ENCODE measurements at places on chromosomes 1 and 21. TPM values are rescaled to one million over a fixed set of nuclear protein-coding genes. Genes with fewer than 3 reads are reported as not detected.

GRCh38 chr1:31755197-31755611 is 8.9 kb downstream of the ADGRB2 start:
- DNase-seq = no peak

DNA sequence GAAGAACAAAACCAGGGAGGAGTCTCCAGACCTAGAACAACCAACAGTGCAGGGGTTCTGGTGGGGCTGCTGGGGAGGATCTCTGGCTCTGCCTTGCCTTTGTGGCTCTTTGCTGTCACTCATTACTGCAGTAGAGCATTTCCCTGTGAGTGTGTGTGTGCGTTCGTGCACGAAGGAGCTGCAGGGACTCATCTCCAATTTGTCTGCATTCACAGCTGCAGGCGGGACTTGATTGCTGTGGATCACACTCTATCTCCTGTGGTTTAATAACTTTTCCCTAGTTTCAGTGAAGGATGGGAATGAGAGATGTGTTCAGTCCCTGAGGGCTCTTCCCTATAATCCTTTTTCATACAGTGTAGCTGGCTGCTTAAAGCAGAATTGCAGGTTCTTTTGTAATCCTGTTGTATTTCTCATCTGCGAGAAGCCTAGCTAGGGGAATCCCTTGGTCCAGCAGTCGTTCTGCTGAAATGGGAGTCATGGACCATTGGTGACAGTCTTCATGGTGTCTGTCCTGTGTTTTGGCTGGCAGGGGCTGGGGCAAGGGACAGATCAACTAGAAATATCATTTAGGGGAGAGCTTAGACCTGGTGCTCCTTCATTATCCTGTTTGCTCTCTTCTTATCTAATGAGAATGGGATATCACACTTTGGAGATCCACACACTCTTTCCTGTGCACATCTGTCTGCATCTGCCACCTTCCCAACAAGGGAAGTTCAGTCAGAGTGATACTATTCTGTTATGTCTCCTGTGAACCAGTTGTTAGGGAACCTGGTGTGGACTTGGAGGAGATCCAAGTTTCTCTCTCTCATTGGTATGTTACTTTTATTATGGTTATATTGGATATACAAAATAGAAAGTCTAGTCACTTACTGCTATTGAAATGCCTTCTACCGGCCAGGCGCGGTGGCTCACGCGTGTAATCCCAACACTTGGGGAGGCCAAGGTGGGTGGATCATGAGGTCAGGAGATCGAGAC is 3.0 kb downstream of the PCP4L1 start:
- no peak for DNase-seq

DNA sequence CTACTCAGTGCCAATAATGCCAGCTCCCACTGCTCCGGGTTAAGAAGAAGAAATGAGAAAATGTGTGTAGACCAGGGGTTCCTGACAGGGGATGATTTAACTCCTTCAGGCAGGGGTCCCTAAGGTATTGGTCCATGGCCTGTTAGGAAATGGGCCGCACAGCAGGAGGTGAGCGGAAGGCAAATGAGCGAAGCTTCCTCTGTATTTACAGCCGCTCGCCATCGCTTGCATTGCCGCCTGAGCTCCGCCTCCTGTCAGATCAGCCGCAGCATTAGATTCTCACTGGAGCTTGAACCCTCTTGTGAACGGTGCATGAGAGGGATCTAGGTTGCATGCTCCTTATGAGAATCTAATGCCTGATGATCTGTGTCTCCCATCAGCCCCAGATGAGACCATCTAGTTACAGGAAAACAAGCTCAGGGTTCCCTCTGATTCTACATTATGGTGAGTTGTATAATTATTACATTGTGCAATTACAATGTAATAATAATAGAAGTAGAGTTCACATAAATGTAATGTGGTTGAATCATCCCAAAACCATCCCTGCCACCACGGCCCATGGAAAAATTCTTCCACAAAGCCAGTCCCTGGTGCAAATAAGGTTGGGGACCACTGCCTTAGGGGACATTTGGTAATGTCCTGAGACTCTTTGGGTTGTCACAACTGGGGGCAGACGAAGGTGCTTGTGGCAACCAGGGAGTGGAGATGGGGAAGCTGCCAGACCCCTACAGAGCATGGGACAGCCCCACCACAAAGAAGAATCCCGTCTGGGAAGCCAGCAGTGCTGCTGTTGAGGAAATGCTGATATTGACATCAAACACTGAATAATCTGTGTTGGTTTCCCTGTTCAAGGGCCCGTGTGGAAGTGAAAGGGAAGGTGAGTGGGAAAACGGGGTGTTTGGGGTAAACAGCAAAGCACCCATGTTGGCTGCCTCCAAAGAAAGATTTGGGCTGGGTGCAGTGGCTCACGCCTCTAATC is 60.8 kb downstream of the DHRS3 start:
- no peak for DNase-seq

DNA sequence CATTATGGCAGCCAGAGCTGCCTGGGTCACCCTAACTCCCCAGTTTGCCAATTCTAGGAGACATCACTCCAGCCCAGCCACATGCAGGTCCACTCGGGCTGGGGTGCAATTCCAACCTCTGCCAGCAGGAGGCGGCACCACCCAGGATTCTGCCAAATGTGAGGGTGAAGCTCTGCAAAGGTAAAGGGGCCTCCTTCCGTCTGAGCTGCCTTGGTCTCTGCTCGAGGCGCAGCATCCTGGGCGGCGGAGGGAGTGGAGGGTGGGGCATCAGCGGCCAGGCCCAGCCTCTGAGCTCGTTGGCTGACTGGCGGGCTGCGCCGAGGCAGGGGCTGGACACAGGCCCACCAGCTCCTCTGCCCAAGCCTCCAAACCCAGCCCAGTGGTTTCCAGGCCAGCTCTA is 63.8 kb downstream of the ARHGEF16 start:
- no peak for DNase-seq

DNA sequence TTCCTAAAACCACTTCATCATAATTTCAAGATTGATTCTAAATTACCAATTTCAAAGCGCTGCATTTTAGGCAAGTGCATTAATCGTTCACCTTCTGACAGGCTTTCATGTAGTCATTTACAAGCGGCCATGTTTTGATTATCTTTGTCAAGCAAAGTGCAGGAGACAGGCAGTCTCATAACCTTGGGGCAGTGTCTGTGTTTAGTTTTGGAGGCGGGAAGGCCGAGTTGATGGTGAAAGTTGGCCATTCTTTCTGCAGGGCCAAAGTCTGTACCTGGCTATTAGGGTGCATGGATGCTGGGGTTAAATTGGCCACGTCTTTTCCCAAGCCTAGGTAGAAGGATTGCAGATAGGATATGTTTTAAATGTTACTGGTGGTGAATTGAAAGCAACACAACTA is 2.9 kb downstream of the AGPAT3 start:
- no peak for DNase-seq

DNA sequence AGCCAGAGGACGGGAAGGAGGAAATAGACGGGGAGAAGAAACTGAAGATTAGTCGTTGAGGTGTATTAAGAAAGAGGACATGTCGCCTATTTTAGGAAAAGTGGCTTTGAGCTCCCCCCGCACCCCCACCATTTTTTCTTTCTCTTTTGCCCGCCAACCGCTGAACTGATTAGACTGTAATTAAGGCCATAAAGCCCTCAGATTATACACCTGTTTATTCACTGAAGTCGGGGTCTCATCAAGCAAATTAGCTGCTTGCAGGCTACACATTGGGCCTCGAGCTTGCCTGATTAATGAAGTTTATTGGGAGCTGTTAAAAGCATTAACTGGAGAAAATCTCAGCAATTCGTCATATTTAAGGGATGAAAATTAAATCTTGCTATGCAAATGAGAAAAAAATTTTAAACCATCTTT is 119.4 kb upstream of the RRP15 start:
- DNase-seq = no peak

DNA sequence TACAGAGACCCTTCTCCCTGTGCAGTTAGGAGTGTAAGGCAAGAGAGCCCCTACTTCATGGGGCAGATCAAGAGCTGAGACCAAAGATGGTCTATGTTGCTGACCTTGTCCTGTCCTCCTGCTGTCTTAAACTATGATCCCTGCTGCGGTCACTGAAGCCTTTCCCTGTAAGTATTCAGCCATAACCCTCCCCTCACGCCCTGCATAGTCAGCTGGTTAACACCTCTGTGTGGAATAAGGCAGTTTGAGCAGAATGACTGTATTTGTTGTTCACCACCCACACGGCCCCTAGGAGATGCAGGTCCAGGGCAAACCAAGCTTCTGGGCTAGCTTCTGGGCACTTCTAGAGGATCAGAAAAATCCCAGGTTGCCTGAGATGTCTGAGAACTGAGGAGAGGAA is 356 bp downstream of the TSPAN1 start:
- no peak for DNase-seq

- no peak for DNase-seq
These were observed 332.7 kb upstream of the SNX7 start for GRCh38 chr1:98328855-98329254.

- DNase-seq = no peak
These were observed 111.6 kb downstream of the PLD5 start for GRCh38 chr1:242412921-242413320.

DNA sequence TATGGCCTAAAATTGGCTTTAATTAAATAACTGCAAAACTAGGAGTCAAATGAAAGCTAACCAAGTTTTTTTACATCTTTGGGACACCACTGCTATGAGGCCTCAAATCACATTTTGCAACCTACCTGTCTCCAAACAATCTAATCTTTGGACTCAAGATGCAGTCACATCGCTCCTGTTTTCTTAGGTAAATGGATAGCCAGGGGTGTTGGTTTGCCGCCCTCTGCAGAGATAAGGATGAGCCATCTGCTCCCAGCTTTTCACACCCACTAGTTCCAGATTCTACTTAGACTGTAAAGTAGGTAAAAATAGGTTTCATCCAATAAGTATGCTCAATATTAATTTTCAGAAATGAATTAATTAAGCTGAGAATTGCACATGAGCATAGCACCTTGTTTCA is 456.5 kb downstream of the KIF26B start:
- no peak for DNase-seq

SPRR2F gene
- not detected for total RNA-seq

TSSK3 gene
- total RNA-seq = not detected

TMEM82 gene
- total RNA-seq = 30.3 TPM

SLC25A44 gene
- total RNA-seq = 9.6 TPM

IVL gene
- total RNA-seq = not detected

USP21 gene
- 46.0 TPM for total RNA-seq

KIF26B gene
- 0.41 TPM for total RNA-seq
